ENCODE measurements at places on chromosomes 1 and 21.
A peak's percentile ranks its signal among the peaks of the same experiment; 100 is the strongest.

DNA sequence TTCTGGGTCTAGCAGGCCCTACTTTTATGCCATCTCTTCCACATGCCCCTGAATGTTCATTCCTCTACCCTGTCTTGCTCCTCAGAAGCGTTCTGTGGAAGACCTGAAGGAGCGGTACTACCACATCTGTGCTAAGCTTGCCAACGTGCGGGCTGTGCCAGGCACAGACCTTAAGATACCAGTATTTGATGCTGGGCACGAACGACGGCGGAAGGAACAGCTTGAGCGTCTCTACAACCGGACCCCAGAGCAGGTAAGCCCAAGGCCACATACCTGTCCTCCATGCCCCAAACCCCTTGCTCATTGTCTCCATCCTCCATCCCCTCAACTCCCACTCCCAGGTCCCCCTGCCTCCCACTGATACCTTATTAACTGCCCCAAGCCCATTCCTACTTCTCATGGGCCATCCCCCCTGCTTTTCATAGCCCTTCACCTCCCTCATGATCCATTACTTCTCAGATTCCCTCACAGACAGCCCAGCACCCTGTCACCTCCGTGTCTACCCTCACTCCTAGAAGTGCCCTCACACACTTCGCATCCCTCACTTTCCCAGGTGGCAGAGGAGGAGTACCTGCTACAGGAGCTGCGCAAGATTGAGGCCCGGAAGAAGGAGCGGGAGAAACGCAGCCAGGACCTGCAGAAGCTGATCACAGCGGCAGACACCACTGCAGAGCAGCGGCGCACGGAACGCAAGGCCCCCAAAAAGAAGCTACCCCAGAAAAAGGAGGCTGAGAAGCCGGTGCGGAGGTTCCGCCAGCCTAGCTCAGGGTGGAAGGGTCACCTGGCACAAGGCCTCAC, 5.4 kb downstream of the DMAP1 start:
- DNase-seq, result no peak

- no peak for DNase-seq
These were observed 8.1 kb upstream of the TMCO2 start for GRCh38 chr1:40239626-40240025.

- no peak for DNase-seq
These were observed 204.2 kb downstream of the KCNT2 start for GRCh38 chr1:196403803-196404690.

DNA sequence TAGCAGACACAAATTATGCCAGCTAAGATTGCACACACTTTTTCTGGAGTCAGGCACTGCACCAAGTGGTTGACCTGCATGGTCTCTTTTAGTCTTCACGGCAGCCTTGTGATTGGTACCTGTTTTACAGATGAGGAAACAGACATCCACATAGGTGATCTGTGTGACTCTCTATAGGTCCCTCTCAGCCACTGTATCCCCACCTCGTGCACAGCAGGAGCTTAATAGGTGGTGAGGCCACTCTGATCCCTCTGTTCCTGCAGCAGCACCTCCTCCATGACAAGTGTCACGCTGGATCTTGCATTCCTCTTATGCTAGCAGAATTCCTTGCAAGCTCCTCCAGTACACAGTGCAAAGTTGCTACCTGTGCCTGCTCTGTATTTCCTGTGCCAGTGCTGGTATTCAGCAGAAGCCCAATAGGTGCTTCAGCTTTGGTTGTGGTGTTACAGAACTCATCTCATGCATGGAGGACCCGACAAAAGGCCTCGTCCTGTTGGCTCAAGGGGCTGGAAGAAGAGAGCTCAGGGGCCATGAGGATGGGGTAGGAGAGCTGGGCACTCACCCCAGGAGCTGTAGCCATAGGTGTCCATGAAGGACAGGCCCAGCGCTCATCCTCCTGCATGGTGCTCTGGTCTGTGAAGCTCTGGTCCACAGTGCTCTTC, 546.7 kb downstream of the PTPRU start:
- DNase-seq, result no peak

- DNase-seq, result no peak
These were observed 152.9 kb downstream of the ACTL8 start for GRCh38 chr1:17907999-17908398.

GRCh38 chr1:195278644-195279043, 1329.6 kb downstream of the KCNT2 start:
- no peak for DNase-seq

DNA sequence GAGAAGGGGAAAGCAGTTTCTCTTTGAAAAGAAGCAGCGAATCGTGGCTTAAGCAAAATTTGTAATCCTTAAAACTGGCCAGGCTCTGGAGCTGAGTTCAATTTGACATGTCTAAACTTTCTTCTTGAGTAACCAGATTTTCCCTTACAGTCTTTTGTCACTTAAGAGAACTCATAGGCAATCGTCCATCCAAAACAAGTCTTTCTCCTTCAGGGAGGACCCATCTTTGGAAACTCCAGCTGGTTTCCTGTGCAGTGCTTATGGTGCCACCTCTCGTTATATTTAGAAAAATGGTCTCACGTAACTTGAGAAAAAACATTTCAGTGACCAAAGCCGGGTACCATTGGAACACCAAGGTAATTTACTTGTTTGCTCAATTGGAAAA, 1.8 kb upstream of the PTTG1IP start:
- DNase-seq, result no peak

DNA sequence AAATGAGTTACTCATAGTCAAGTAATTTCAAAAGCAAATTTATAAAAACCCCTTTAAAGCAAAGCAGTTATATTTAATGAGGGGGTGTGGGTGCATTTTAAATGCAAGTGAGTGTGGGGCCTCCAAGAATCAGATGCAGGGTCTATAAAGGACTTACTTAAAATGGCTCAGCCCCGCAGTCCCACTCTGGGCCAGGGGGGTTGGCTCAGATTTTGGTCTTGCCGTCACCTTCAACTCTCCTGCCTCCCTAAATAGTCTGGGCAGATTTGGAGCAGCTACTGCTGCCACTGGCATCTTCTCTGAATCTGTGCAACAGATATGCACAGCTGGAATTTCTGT, 16.2 kb downstream of the AMPD2 start:
- no peak for DNase-seq

GRCh38 chr1:62177621-62178020, 17.0 kb upstream of the L1TD1 start:
- no peak for DNase-seq

- DNase-seq, result no peak
These were observed 176.3 kb upstream of the SGIP1 start for GRCh38 chr1:66357478-66358197.

DNA sequence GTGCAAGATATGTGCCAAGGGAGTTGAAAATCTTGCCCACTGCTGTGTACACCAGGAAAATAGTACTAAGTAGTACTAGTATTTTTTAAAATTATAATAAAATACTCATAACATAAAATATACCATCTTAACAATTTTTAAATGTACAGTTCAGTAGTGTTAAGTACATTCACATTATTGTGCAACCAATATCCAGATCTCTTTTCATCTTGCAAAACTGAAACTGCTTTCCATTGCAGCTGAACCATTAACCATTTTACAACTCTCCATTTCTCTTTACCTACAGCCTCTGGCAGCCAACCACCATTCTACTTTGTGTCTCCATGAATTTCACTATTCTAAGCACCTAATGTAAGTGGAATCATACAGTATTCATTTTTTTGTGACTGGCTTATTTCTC, 19.3 kb upstream of the RAB3GAP2 start:
- no peak for DNase-seq

DNA sequence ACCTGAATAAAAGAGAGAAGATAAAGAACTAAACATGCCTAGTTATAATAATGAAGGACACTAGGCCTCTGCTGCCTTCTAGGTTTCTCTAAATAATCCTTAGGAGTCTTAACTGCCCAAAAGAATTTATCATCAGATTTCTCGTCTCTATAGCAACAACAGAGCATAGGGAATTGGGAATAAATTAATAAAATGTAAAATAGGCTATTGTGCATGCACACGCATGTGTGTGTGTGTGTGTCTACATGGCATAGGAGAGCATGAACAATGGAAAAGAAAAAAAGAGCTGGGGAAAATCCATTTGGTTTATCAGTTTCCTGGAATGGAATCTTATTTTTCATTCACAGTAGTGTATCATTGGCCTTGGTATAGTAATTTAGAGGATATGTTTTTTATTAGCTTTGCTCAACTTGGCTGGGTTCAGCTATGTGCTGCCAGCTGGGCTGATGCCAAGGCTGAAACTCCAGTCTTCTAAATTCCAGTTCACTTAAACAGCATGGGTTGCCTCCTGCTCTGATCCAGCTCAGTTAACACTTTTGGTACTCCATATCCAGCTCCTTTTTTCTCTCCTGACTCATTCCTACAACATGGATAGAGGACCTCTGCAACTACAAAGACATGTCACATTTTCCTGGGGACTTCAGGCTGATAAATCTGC, 80.6 kb upstream of the SLFNL1 start:
- no peak for DNase-seq

DNA sequence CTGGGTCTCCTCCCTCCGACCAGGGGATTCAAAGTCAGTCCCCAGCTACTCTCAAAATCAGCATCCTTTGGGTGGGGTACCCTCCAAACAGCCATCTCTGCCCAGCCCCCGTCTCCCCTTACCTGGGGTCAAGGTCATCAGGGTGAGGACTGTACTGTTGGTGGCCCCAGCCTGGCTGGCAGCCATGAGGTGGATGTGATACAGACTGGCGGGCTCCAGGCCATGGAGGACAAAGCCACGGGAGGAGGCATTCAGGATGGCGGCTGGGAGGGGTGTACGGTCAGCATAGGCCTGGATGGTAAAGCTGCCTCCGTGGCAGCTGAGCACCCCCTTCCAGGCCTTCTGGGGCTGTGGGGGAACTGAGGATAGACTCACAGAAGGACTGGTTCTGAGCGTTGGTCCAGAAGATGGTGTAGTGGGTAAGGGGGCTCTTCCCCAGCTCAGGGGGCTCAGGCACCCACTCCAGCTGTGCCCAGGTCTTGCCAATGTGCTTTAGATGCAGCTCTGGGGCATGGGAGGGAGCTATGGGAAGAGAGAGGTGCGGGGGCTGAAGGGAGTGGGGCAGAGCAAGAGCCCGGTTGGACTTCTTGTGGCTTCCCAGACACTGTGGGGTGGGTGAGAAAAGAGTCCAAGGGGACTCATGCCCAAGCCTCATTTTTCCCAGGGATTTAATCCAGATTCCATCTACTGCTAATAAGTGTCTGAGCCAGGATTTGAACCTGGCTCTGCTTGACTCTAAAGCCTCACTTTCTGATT, 3.7 kb upstream of the MRPS15 start:
- DNase-seq, result no peak

- DNase-seq, result peak; percentile 68
These were observed 221.4 kb upstream of the PKN2 start for GRCh38 chr1:88462488-88463261.

DNA sequence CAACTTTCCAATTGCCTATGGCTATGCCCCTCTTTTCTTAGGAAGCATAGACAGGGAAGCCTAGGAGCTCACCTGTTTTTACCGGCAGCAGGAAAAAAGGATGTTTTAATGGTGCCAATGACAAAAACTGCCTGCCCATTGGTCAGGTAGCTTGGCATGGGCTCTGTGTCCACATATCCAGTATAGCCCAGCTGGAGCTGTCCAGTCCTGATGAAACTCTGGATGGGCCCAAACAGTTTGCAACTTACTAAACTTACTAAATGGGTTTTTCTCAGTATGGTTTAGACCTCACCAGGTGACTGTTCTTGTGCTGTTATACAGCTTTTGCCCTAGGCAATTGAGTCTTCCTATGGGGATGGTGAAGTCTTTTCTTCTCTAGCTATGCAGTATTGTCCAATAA, 711.2 kb downstream of the AMY1C start:
- no peak for DNase-seq

DNA sequence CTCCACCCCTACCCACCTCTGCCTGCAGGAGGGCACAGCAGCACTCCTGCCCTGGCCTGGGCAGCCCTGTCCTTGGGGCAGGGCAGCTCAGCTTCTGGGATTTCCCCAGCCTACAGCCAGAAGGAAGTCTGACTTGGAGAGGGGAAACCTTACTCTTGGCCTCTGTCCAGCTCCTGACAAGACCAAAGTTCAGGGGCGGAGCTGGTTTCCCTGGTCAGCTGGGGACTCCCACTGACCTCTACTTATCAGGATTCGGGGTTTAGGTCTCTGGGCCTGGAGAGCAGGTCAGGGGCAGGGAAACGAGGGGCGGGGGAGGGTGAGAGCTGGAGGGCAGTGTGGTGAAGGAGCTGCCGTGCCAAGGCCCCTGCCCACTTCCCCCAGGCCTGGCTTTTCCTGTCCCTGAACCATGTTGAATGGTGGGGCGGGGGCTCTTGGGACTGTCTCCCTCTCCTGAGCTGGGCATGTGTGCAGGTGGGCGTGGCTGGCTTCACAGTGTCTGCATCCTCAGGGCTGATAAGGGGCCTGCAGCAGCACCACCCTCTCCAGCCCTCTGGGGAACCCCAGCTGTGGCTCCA, 16.8 kb upstream of the ETV3 start:
- DNase-seq, result peak; percentile 24

DNA sequence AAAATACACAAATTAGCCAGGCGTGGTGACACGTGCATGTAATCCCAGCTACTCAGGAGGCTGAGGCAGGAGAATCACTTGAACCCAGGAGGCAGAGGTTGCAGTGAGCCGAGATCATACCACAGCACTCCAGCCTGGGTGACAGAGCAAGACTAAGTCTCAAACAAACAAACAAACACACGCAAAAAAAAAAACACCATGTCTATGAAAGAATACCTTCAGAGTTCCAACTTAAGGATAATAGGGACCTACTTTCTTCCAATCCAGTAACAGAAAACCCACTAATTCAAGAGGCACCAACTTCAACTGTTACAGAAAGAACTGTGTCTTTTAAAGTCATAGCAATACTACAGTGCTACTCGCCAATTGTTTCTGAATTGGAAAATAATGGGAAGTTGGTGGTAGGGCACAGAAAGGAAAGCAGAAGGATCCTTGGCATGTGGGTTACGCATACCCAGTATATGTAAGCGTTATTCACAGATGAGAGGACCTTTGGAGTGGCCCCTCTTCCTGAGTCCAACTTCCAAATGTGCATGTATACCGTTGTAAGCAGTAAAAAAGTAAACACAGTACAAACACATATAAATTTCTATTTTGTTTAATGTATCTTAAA, 87.0 kb downstream of the ACBD6 start:
- no peak for DNase-seq

GRCh38 chr1:150609732-150610131, 19.7 kb downstream of the ENSA start:
- DNase-seq, result no peak

GRCh38 chr1:230868736-230869385, 540 bp upstream of the C1orf198 start:
- DNase-seq, result peak; percentile 83

DNA sequence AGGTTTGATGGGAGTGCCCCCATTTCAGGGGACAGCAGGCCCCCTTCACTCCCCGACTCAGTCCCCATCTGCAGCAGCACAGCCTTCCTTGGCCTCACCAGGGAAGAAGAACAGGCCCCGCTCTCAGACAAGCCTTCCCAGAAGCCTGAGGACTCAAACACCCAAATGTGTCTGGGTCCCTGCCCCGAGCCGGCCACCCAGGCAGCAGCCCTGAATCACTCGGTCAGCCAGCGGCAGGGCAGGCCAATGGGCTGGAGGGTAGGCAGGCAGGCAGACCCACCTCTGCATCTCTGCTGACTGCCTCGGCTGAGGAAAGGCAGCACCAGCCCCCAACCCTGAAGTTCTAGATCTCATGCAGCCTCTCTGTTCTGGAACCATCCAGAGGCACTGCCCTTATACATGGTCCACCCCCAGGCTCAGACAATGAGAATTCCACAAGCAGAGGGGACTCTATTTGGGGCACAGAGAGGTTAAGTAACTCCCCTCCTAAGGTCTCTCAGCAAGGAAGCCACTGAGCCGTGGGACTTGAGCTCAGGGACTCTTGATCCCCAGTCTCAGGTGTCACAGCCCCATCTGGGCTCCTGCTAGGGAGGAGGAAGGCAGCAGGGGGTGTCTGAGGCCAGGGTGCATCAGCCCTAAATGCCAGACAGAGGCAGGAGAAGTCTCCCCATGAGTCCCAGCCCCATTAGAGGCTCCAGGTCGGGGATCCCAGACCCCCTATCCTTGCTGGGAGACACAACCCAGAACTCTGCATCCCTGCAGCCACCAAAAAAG, 33.2 kb upstream of the RUNX3 start:
- DNase-seq, result peak; percentile 80
